H1 (cell line): ENCODE measurements at places on chromosomes 7 and 10.

- no peak for DNase-seq
- H3K36me3 ChIP-seq = peaks cover 7% of the 10 kb centered on the region; the same call in 1 of the 2 replicates
- H3K4me1 ChIP-seq = peaks cover 9% of the 10 kb centered on the region
- no peak overlapping the region for H3K4me3 ChIP-seq
These were observed 194.3 kb downstream of the CYP26A1 start for GRCh38 chr10:93268021-93268420.

DNA sequence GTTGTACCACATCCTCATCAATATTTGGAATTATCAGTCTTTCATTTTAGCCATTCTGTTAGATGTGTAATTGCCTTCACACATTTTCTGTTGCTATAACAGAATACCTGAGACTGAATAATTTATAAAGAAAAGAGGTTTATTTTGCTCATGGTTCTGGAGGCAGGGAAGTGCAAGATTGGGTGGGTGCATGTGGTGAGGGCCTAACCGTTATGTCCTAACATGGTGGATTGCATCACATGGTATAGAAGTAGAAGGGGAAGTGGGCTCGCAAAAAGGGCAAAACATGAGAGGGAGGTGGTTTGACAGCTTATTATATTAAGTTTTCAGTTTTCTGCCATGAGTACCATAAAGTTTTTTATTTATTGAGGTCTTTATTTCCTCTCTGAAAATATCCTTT, 452.0 kb downstream of the ARL4A start:
- no peak for DNase-seq
- H3K4me3 ChIP-seq = no peak overlapping the region
- H3K4me1 ChIP-seq = no peaks in the 10 kb centered on the region
- no peaks in the 10 kb centered on the region for H3K36me3 ChIP-seq
- no peaks in the 10 kb centered on the region for H3K27me3 ChIP-seq

GRCh38 chr7:73647725-73648592, 19.7 kb upstream of the VPS37D start:
- H3K36me3 ChIP-seq = no peaks in the 10 kb centered on the region
- no peak for DNase-seq
- H3K27ac ChIP-seq = no peak overlapping the region
- peaks cover 9% of the 10 kb centered on the region for H3K4me1 ChIP-seq

DNA sequence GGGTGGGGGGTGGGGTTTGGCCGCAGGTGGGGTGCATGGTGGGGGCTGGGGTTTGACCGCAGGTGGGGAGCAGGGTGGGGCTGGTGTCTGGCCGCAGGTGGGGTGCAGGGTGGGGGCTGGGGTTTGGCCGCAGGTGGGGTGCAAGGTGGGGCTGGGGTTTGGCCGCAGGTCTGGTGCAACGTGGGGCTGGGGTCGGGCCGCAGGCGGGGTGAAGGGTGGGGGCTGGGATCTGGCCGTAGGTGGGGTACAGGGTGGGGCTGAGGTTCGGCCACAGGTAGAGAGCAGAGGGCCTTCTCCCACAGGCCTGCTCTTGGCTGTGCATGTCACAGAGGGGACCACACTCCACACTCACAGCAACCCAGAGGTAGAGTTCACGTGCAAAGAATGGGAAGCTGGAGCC, 586.6 kb downstream of the PTPRN2 start:
- H3K27me3 ChIP-seq = no peaks in the 10 kb centered on the region
- H3K4me3 ChIP-seq = no peak overlapping the region
- H3K36me3 ChIP-seq = no peaks in the 10 kb centered on the region
- DNase-seq = no peak

- no peak overlapping the region for H3K27ac ChIP-seq
- peaks cover 2% of the 10 kb centered on the region for H3K4me1 ChIP-seq
- no peak overlapping the region for H3K4me3 ChIP-seq
These were observed 16.3 kb downstream of the ELMO1 start for GRCh38 chr7:37432281-37432920.

GRCh38 chr10:124944982-124945381, 3.1 kb downstream of the ZRANB1 start:
- no peak for DNase-seq
- no peak overlapping the region for H3K4me3 ChIP-seq
- no peaks in the 10 kb centered on the region for H3K27me3 ChIP-seq
- H3K36me3 ChIP-seq = no peaks in the 10 kb centered on the region
- no peak overlapping the region for H3K27ac ChIP-seq

- no peaks in the 10 kb centered on the region; the same call in 1 of the 2 replicates for H3K4me1 ChIP-seq
- H3K4me3 ChIP-seq = no peak overlapping the region
- DNase-seq = no peak
- no peak overlapping the region for H3K27ac ChIP-seq
- no peaks in the 10 kb centered on the region for H3K36me3 ChIP-seq
These were observed 15.5 kb upstream of the ADGRA1 start for GRCh38 chr10:133072196-133072595.

GRCh38 chr7:71411475-71411874, 279.5 kb downstream of the GALNT17 start:
- no peak overlapping the region for H3K4me3 ChIP-seq
- peaks cover 7% of the 10 kb centered on the region; the same call in 1 of the 2 replicates for H3K36me3 ChIP-seq
- no peak for DNase-seq

DNA sequence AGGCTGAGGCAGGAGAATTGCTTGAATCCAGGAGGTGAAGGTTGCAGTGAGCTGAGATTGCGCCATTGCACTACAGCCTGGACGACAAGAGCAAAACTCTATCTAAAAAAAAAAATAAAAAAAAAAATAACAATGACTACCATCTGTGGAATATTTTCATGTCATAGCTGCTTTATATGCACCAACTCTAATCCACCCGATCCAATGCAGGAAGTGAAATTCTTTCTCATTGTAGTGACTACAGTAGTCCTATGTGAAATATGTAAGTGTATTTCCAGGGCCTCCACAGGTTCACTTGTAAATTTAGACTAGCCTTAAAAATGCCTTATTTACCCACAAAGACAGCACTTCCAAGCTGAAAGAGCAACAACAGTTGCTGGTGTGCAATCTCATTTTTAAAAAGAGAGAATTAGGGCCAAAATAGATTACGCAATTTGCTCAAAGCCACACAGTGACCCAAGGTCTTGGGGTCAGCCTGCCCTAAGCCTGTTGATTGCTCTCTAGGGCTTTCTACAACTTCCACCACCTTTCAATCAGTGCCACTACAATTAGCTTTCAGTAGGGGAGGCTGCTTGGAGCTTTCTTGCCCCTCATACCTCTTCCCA, 25.8 kb upstream of the EGFR start:
- H3K36me3 ChIP-seq = no peaks in the 10 kb centered on the region
- H3K27ac ChIP-seq = no peak overlapping the region
- H3K4me1 ChIP-seq = no peaks in the 10 kb centered on the region

DNA sequence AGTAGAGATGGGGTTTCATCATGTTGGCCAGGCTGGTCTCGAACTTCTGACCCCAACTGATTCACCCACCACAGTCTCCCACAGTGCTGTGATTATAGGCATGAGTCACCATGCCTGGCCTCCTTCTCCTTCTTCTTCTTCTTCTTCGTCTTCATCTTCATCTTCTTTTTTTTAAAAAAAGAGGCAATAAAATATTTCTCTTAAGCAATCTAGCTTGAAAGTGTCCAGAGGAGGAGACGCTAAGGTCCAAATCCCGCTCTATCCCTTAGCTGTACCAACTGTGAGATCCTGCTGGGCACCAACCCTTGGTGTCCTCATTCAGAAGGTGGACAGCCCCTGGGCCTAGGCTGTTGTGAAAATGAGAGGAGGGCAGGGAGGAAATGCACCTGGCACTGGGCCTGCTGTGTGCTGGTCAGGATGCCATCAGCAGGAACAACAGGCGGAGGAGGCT, 13.9 kb upstream of the PSAP start:
- DNase-seq = no peak
- H3K27ac ChIP-seq = no peak overlapping the region
- no peak overlapping the region for H3K4me3 ChIP-seq
- H3K36me3 ChIP-seq = no peaks in the 10 kb centered on the region
- H3K4me1 ChIP-seq = peaks cover 3% of the 10 kb centered on the region
- no peaks in the 10 kb centered on the region for H3K27me3 ChIP-seq

- no peaks in the 10 kb centered on the region for H3K36me3 ChIP-seq
- no peak overlapping the region for H3K4me3 ChIP-seq
- H3K27me3 ChIP-seq = no peaks in the 10 kb centered on the region
- no peak for DNase-seq
- H3K27ac ChIP-seq = no peak overlapping the region
- peaks cover 2% of the 10 kb centered on the region; the same call in 1 of the 2 replicates for H3K4me1 ChIP-seq
These were observed 11.5 kb downstream of the GTF2IRD1 start for GRCh38 chr7:74464931-74465886.

GRCh38 chr10:75397496-75398199, 3.9 kb downstream of the ZNF503 start:
- no peak overlapping the region for H3K27ac ChIP-seq

DNA sequence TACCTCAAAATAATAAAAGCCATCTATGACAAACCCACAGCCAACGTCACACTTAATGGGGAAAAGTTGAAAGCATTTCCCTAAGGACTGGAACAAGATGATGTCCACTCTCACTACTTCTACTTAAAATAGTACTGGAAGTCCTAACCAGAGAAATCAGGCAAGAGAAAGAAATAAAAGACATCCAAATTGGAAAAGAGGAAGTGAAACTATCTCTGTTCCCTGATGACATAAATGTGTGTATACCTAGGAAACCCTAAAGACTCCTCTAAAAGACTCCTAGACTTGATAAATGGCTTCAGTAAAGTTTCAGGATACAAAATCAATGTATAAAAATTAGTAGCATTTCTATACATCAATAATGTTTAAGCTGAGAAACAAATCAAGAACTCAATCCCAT, 314.1 kb downstream of the WDR37 start:
- no peak overlapping the region for H3K4me3 ChIP-seq
- H3K27me3 ChIP-seq = no peaks in the 10 kb centered on the region
- no peak for DNase-seq
- no peak overlapping the region for H3K27ac ChIP-seq
- no peaks in the 10 kb centered on the region for H3K36me3 ChIP-seq

GRCh38 chr10:11178606-11179515, 161.2 kb downstream of the CELF2 start:
- H3K4me1 ChIP-seq = peaks cover 8% of the 10 kb centered on the region
- no peak overlapping the region for H3K27ac ChIP-seq

- H3K27ac ChIP-seq = no peak within 1 kb of the TSS
- no peaks in the 10 kb centered on the region; the same call in 1 of the 2 replicates for H3K4me1 ChIP-seq
- H3K27me3 ChIP-seq = peaks cover 35% of the 10 kb centered on the region
- peak within 1 kb of the TSS; percentile 21 for H3K4me3 ChIP-seq
- DNase-seq = no peak
These were observed at the start of gene ACTL6B for GRCh38 chr7:100655908-100656674. TSS of gene ACTL6B (minus strand) at chr7:100656448. CDS start at chr7:100656354, 94 bp downstream.

DNA sequence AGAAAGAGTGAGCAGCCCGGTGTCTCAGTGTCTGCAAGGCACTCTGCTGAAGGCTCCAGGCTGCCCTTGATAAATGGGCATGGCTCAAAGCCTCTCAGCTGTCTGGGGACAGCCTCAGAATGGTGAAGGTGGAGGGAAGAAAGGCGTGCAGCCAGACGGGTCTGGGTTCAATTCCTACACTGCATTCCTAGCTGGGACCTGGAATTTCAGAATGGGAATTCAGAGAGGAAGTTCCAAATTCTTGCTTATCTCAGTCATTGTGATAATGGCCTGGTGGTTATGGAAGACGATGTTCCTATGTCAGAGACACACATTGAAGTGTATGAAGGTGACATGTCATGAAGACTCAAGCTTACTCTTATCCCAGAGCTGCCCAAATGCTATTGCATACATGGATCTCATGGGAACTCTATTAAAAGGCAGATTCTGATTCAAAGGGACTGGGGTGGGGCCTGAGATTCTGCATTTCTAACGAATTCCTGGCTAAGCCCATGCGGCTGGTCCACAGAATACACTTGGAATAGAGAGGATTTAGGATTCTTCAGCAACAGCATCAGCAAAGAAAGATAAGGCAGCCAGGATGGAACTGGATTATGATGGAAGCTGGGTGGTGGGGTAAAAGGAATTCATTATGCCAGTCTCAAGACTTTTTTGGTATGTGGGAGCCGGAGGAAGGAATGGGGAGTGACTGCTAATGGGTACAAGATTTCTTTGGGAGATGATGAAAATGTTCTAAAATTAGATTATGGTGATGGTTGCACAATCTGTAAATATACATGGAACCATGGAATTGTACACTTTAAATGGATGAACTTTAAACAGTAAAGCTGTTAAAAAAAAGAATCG, 82.6 kb upstream of the ZMIZ1 start:
- peaks cover 5% of the 10 kb centered on the region for H3K4me1 ChIP-seq
- no peaks in the 10 kb centered on the region for H3K27me3 ChIP-seq
- no peak for DNase-seq

GRCh38 chr7:2520761-2521290, 1.3 kb downstream of the LFNG start:
- peaks cover 55% of the 10 kb centered on the region for H3K4me1 ChIP-seq
- H3K36me3 ChIP-seq = no peaks in the 10 kb centered on the region; the same call in 1 of the 2 replicates
- DNase-seq = no peak
- no peaks in the 10 kb centered on the region for H3K27me3 ChIP-seq

DNA sequence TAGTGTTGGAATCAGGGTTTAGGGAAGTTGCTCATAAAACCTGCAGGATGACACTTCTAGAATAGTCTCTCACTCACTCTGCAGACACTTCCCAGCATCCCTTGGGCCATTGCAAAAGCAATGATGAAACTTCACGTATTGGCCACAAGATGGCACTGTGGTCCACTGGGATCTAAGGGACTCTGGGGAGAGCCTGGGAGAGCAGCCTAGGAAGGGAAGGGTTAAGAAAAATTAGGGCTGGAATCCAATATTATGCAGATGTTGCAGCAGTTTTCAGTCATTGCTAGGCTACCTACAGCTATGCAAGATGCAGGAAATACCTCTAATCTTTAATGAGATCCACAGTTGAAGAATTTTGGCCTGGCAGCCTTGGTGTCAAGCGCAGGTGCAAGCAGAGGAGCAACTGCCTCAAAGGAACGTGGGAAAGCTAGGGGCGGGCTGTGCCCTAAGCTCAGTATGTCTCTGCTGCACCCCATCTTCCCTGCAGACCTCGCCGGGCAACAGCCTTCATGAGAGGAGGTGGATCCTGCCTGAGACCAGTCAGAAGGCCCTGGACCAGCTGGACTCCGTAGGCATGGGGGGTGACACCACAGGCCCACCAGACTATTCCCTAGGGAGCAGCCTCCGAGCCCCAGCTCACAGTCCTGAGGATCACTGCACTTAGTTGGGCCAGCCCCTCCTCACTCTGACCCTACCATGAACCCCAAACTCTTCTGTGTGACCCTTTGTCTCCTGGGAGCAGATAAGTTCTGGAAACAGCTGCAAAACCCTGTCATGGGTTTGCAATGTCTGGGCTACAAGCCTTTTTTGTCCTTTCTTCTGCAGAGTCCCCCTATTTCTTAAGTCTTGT, 127.9 kb upstream of the PRSS58 start:
- no peaks in the 10 kb centered on the region for H3K27me3 ChIP-seq
- no peak overlapping the region for H3K27ac ChIP-seq
- DNase-seq = no peak
- H3K4me1 ChIP-seq = no peaks in the 10 kb centered on the region; the same call in 1 of the 2 replicates
- H3K36me3 ChIP-seq = no peaks in the 10 kb centered on the region
- no peak overlapping the region for H3K4me3 ChIP-seq
